Stimulated activated CD4-positive, alpha-beta T cell treated with anti-CD3 and anti-CD28 coated beads, Interleukin-1b, Interleukin-23, amount 100 ng/mL, for 1 hour (primary cell): ENCODE measurements at places on chromosomes 3 and 15.

- no peak for DNase-seq
Observed at GRCh38 chr15:91254766-91255165, 154.7 kb downstream of the SV2B start.

DNA sequence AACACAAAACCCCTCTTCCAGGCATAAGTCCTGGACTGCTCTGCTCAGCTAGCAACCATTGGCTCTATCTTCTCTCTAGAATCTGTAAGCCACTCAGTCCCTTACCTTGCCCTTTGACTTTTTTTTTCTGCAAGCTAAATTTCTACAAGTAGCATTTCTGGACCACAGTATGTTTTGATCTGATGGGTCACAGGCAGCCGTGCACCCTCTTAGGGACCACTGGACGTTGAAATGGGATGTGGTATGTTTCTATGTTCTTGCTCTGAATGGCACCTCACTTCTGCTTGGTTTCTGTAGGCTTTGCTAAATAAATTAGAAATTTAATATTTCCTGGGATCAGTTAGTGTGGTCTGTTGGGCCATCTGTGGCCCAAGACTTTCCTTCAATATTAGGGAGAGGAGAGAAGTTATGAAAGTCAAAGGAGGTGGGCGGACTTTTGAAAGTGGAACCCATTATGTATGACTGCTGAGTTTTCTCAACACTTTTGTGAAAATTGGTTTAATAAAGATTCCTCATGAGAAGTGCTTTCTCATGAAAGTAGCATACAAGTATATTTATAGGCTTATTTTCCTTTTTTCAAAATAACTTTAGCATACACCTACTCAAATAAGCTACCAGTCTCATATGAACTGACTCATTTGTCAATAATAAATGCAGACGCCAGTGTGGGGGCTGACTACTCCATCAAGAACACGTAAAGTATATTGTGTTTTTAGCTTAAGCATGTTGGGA is 18.4 kb upstream of the TIPARP start:
- DNase-seq = no peak

GRCh38 chr3:113910966-113911365 is 36.8 kb upstream of the ZDHHC23 start:
- DNase-seq = no peak

DNA sequence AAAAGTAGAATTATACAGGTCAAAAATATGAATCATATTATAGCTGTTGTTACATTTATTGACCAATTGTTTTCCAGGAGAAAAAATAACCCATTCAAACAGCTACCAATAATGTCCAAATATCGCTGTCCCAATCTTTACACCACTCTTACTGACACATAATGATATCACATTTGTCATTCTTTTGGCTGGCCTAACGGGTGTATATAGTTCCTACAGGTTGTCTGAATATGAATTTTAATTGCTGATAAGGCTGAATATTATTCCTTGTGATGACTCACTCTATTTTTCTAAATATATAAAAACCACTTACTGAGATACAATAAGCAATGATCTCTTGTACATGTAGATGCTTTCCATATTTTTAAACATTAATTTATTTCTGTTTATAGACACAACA is 76.4 kb downstream of the FSIP1 start:
- DNase-seq = no peak

DNA sequence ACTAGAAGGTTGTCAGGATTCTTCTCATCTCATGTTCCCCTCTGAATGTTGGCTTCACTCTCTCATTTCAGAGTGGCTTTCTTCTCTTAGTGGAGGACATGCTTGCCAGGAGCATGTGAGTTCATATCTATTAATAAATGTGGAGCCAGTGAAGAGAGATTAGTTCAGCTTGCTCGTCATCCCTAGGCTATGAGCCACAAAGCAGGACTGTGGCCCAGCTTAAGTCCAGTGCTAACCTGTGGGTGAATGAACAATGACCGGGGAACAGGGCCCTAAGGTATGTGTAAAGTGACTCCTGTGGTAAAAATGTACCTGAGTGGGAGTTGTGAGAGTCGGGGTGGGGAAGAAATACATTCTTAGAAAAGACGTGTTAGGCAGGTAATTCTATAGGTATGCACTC is 96.9 kb upstream of the TBL1XR1 start:
- no peak for DNase-seq

DNA sequence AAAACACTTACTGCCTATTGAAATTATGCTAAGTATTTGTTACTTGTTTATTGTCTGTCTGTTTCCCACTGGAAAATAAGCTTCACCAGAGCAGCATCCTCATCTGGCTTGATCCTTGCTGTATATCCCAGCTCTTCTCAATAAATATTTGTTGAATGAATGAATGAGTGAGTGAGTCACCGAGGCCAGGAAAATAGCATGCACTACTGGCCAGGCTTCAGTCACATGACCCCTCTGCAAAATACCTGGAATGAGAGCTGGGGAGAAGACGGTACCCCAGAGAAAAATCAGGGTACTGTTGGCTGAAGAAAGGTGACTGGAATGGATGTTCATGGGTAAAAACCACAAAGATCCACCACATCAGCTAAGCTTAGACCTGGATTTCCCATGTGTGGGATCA is 331.9 kb downstream of the SHQ1 start:
- DNase-seq = no peak

DNA sequence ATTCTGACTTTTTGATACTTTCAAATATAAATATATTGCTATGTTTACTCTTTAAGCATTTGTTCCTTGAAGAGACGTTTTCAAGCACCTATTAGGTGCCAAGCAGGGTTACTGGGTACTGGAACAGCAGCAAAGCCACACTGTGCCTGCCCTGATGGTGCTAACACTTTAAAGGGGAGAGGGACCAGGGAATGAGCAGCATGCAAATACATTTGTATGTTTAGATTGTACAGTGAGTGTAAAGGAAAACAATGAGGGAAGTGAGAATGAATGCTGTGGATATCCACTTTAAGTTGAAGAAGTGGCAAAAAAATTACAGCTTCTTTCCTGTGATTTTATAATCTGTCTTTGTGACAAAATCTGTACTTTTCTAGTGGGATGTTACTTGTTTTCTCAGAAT is 400.2 kb upstream of the ATP11B start:
- no peak for DNase-seq

- no peak for DNase-seq
Observed at GRCh38 chr15:41536866-41537265, 7.2 kb downstream of the RPAP1 start.

DNA sequence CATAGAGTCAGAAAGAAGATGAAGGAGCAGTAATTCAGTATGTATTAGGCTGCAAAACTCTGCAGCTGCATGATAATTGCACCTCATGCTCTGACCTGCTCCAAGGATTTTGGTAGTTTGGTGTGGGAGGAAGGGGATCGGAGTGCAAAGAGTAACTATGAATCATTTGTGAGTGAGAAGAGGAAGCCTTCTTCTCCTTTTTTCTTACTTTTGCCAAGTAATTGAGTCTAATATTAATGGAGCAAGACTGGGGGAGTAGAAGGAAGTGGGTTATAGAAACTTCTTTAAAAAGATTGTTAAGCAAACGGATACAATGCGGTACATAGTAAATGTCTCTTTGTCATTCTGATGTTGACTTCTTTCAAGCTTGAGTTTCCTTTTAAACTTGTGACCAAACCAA is 276.5 kb downstream of the EDEM1 start:
- no peak for DNase-seq

DNA sequence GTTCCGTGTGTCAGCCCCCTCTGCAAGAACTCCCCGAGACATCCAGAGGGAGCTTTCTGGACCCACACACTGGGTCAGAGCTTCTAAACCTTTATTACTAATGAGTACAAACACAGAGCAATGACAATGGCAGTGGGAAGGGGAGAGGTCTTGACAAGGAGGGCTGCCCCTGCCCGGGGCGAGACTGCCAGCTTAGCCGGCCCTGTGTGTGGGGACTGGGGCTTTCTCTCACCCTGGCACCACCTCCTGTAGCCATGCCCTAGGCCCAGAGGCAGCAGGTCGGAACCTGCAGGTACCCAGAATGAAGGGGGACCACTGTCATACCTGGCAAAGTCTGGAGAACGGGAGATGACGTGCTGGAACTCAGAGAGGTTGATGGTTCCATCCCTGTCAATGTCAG is 3.1 kb downstream of the CIB1 start:
- no peak for DNase-seq

- no peak for DNase-seq
Observed at GRCh38 chr15:35020974-35021373, 32.9 kb upstream of the ZNF770 start.

GRCh38 chr3:108178676-108179075 is 43.5 kb downstream of the IFT57 start:
- DNase-seq = no peak

DNA sequence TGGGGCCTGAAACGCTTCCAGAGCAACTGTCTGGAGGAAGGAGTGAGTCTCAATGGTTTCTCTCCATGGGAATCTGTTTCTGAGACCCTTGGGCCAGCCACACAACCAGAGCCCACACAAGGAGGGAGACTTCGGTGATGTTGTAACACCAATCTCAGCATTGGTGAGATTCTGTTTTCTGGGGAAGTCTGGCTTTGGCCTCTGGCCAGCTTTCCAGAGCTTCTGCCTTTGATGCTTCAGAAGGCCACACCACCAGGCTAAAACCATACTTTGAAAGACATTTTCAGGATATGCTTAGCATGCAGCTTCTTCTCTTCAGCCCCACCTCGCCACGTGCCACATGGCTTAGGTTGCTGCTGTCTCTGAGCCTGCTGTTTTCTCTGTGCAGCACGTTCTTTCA is 3.6 kb upstream of the EEFSEC start:
- no peak for DNase-seq

GRCh38 chr3:126153695-126154360 is 26.6 kb downstream of the ALDH1L1 start:
- no peak for DNase-seq

DNA sequence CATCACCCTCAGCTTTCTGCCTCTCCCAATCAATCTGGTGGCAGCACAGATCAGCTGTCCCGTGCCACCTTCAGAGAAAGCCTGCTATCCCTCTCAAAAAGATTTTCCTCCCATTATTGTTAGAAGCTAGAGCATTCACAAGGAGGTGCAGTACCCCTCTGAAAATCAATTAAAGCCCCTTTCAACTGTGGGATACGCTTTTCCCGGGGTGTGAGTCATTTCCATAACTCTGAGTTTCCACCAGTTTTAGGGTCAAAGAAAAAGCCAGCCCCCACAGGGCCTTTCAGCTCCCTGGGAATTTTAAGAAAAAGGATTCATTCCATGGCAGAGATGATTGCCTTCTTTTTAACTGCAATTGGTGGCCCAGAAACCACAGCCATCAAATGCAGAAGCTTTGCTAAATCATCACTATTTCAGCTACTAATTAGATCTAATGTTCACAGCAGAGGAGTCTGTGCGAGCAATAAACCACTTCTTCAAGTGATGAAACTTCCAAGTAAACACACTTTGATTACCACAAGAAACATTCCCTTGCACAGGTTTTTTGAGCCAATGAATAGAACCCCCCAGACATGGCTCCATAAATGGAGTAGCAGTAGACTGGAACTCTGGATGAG is 270.0 kb upstream of the TPRG1 start:
- DNase-seq = no peak

DNA sequence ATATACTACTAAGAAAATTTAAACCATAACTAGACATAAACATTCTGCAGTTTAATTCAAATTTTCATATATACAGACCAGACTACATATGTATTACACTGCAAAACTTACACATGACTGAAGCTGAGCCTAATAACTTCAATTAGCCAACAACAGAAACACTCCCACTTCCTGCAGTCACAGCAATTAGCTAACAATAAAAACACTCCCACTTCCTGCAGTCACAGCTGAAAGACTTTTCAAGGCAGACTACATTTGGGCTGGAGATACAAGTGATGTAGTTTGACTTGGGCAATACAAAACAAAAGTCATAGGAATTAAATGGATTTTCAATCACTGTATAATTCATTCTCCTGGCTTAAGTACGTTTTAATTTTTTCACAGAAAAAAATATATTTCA is 10.3 kb downstream of the TM2D3 start:
- DNase-seq = no peak

GRCh38 chr3:189053322-189053721 is 118.4 kb upstream of the TPRG1 start:
- DNase-seq = no peak

GRCh38 chr15:71391421-71392088 is 276.3 kb downstream of the THSD4 start:
- no peak for DNase-seq

- no peak for DNase-seq
Observed at GRCh38 chr3:71972031-71972430, 187.1 kb upstream of the PROK2 start.

DNA sequence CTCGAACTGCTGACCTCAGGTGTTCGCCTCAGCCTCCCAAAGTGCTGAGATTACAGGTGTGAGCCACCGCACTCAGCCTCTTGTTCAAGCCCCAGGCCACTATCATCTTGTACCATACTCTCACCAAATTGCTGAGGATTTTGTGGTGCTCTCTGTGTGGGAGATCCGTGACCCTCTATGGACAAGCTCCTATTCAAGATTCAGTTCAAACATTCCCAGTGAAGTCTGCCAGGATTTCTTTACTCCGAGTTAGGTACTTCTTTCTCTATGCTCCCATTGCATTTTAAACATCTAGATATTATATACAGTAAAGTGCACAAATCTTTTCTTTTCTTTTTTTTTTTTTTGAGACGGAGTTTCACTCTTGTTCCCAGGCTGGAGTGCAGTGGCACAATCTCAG is 856 bp upstream of the TM4SF19 start:
- DNase-seq = no peak

DNA sequence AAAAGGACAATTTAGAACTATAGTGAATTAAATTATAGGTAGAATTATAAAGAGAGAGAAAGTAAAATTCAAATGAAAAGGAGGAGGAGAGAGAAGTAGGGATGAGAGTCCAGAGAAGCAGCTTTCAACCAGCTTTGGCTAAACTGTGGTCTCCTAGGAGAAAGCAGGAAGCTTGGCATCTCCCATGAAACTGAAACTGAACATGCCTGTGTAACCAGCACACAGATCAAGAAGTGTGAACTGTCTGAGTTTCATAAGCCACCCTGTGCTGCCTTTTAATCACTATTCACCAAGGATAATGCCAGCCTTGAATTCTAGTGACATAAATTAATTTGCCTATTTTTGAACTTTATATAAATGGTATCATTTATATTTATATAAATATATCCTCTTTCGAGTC is 128.5 kb downstream of the MYRIP start:
- no peak for DNase-seq

DNA sequence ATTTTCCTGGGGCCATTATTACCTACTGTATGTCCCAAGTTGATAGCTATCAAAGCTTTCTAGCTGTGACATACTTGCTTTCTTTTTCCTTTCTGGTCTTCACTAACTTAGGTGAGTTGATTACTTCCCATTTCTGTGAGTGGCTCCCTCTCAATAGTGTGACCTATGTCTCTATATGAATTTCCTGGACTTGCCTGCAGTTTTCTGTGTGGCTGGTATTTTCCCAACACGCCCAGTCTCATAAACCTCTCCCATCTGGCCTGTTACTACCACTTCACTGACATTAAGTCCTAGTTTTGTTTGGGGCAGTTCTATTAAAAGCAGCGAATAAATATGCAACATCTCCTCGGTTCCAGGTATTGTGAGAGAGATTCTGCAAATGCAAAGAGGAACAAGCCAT is 671.2 kb downstream of the SI start:
- no peak for DNase-seq

GRCh38 chr15:92569778-92570177 is 85.8 kb downstream of the FAM174B start:
- no peak for DNase-seq
